Activated CD8-positive, alpha-beta memory T cell treated with anti-CD3 and anti-CD28 coated beads, Interleukin-2, amount 10 ng/mL, durations not matched to agents 7 days and 5 days (primary cell): ENCODE measurements at places on chromosomes 2 and 18. TPM values are rescaled to one million over a fixed set of nuclear protein-coding genes. Genes with fewer than 3 reads are reported as not detected.

SGPP2 gene
- 0.44 TPM for total RNA-seq

ARHGAP28 gene
- not detected for total RNA-seq

ABHD1 gene
- 0.29 TPM for total RNA-seq

FEV gene
- total RNA-seq, result not detected

RPE gene
- 54.3 TPM for total RNA-seq

LINC00305 gene
- total RNA-seq, result not detected
